Iris pigment epithelial cell (primary cell): ENCODE measurements at places on chromosomes 2 and 18.

GRCh38 chr2:60821133-60821469 lies 60.3 kb upstream of the REL start:
- DNase-seq: no peak

- DNase-seq: no peak
These were observed 192.4 kb downstream of the AFF3 start for GRCh38 chr2:99949963-99950362.

DNA sequence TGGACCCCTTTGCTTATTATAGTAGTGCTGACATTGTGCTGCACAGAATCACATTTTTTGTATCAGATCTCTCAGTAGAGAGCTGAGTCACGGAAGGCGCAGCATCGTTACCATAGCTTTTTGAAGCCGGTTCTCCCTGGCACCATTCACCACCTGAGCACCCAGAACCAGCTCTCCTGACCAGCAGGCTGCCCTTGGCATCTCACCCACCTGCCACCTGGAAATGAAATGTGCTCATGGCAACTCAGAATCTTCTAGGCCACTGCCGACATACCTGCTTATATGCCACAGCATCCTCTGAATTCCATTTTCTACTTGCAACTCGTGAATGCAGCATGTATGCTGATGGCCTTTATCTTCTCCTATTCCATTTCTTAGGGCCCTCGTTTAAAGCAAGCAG lies 62.7 kb downstream of the COA5 start:
- no peak for DNase-seq

DNA sequence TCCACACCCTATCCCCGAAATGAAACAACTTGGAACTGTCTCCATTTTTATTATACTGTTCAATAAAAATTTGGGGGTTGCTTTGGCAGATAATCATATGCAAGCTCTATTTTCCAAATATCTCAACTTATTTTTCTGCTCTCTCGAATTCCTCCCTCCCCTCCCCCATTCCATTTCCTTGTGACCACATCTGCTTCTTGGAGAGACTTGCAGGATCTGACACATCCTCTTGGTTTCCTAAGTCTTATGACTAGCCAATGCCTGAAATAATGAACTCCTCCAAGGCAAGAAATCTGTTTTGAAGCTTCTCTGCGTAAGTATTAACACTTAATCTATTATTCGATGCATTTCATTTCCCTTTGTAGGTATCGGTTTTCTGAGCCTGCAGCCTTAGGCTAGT lies 16.1 kb downstream of the TGIF1 start:
- DNase-seq: peak; percentile 91

DNA sequence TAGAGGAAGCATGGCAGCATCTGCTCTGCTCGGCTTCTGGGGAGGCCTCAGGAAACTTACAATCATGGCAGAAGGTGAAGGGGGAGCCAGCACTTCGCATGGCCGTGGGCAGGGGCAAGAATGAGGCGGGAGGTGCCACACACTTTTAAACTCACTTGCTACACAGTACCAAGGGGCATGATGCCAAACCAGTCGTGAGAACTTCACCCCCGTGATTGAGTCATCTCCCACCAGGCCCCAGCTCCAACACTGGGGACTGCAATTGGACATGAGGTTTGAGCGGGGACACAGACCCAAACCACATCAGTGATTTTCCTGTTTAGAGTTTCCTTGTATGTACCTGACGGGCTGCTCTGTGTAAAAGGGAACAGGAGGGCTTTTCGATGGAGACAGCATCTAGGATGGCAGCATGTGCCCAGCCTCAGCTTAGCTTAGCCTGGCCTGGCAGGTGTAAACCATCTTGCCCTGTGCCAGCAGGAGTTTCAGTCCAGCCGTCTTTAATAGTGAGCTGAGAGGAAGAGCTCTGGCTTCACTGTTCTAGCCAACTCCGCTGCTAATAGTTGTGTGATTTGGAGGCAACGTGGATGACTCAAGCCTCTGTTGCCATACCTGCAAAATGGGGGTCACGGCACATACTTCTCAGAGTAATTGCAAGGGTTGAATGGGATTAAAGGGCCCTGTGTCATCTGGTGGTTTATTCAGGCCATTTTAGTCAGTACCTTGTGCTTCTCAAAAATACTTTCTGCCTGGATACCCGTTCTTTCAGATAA lies 101.8 kb downstream of the ASAP2 start:
- no peak for DNase-seq

- no peak for DNase-seq
These were observed 6.9 kb downstream of the ACTR3 start for GRCh38 chr2:113896791-113897190.

DNA sequence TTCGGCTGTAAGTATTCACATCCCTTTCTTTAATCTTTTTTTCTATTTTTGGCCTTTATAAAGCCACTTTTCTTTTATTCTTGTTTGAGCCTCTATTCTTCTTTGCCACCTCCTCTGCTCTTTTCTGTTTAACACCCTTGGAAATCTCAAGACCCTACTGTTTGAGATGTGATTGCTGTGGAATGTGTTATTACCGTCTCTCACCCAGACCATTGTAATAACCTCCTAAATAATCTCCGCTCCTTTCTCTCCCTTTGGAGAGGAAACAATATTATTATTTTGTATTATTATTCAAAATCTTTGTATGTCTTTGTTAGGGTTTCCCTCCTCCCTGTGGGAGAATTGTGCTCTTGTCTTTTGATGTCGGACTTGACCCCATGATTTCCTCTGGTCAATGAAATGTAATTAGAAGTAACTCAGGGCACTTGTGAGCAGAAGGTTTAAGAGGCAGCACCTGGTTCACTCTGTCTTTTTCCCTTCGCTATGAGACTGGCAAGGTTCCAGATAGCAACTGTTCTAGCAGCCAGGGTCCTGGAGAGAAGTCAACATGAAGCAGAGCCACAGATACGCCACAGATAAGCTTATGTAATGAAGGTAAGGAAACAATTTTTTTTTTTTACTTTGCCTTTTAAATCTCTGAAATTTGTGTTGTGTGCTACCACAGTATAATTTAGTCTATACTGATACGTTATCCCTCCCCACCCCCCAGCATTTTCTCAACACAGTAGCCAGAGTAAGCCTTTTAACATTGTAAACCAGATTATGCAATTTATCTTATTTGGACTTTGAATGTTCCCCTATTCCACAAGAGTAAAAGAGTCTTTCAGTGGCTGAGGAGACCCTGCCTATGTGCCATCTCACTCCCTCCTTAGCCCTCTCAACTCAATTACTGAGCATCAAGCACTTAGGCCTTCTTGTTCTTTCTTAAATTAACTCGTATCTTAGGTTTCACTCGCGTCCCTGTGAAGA lies 601.2 kb upstream of the ZNF804A start:
- peak; percentile 8 for DNase-seq
